ENCODE measurements at places on chromosomes 5 and 9.

- no peak for DNase-seq
Observed at GRCh38 chr9:37937366-37937765, 33.4 kb upstream of the SLC25A51 start.

GRCh38 chr9:136695955-136696354 is 8.7 kb upstream of the AGPAT2 start:
- no peak for DNase-seq

GRCh38 chr5:62649476-62650113 is 71.0 kb downstream of the LRRC70 start:
- DNase-seq: no peak

GRCh38 chr5:145787001-145787400 is 48.1 kb downstream of the PRELID2 start:
- peak; percentile 36 for DNase-seq

DNA sequence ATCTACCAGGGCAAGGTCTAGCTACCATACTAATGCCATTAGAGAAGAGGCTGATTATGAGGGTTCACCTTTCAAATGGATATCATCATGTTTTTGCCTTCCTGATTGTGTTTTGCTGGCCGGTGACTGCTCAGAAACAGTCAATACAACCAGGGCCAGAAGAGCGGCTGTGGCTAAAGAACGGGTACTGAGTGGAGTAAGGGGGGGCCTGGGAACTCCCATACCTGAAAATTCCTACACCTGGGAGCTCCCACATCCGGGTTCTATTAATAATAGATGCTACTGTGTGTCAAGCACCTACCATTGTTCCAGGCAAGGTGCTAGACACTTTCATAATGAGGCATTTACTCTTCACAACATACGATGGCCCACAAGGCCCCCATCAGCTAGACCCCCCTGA is 79.2 kb downstream of the CDK5RAP2 start:
- no peak for DNase-seq

- DNase-seq: no peak
Observed at GRCh38 chr5:166267907-166268306, 2023.5 kb upstream of the WWC1 start.

DNA sequence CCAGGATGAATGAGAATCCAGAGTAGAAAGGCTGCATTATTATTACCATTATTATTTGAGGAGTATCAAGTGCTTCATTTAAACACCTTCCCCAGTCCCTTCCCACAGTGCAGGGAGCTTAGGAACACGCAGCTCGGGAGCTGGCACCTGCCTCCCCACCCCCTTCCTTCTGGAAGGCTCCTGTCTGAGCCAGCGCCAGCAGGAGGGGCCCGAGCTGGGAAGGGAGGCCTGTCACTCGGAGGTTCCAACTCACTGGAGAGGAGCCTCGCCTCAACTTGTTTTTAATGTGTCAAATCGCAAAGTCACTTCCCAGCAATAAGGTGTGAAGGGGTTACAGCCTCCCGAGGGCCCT is 156.4 kb upstream of the IRX4 start:
- DNase-seq: no peak

- no peak for DNase-seq
Observed at GRCh38 chr5:52693280-52693679, 94.4 kb upstream of the ITGA1 start.

GRCh38 chr5:103272377-103272776 is 13.8 kb downstream of the MACIR start:
- no peak for DNase-seq

- no peak for DNase-seq
Observed at GRCh38 chr9:117809751-117810150, 105.5 kb downstream of the TLR4 start.

DNA sequence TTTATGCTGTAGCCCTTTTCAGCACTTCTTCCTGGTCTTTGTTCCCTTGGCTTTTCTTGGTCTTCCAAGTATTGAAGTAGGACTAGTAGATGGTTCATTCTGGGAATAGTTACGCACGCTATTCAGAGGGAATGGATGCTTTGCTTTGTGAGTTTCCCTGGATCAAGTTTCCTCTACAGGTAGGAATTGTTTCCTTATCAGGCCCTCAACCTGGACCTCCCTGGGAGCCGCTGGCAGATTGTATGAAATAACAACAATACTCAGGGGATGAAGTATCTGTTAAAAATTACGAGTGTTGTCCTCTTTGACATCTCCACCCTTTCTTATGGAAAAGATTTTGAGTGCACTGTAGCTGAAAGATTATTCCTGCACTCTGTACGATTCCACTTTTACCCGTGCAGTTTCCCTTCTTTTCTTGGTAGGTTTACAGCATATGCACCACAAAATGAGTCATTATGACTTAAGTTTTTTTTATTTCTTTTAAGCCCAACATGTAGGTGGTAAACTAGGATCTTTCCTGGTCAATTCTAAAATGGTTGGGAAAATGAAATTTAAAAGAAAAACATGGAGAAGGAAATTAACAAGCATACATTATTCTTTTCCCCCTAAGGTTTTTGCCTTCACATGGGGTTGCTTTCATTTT is 57.9 kb downstream of the ARHGAP26 start:
- DNase-seq: no peak

GRCh38 chr9:88922091-88922490 is 69.2 kb upstream of the S1PR3 start:
- peak; percentile 79 for DNase-seq

DNA sequence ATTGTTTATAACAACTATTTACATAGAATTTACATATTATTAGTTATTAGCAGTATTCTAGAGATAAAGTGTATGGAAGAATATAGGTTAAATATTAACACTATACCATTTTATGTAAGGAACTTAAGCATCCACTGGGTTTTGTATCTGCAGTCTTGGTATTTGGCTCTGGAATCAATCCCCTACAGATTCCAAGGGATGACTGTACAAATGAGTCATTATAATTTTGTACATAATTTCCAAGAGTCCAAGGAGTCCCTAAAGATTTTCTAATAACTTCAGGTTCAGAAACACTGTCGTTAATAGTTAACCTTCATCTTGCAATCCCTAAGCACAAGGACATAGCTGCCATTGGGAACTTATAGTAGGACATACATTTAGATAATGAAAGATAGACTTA is 254.8 kb upstream of the PDE4D start:
- no peak for DNase-seq

DNA sequence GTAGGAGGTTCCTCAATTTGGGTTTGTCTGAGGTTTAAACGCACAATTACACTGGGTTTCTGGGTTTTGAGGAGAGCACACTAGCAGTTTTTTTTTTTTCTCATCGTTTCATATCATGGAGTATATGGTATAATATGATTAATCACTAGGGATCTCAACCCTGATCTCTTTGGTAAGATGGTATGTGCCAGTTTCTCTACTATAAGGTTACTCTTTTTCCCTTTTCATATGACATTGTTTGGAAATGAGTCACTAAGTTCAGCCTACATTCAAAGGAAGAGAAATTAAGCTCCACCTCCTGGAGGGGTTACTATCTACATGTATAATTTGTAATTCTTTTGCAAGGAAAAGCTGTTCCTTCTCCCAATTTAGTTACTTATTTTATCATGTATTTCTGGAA is 35.2 kb downstream of the MTRR start:
- DNase-seq: no peak

GRCh38 chr5:42872865-42873264 is 61.2 kb upstream of the SELENOP start:
- DNase-seq: no peak

- no peak for DNase-seq
Observed at GRCh38 chr5:40089269-40089668, 590.4 kb upstream of the PTGER4 start.

GRCh38 chr9:99977033-99977792 is 70.8 kb downstream of the STX17 start:
- no peak for DNase-seq

- DNase-seq: no peak
Observed at GRCh38 chr5:143985832-143986515, 174.0 kb downstream of the HMHB1 start.

DNA sequence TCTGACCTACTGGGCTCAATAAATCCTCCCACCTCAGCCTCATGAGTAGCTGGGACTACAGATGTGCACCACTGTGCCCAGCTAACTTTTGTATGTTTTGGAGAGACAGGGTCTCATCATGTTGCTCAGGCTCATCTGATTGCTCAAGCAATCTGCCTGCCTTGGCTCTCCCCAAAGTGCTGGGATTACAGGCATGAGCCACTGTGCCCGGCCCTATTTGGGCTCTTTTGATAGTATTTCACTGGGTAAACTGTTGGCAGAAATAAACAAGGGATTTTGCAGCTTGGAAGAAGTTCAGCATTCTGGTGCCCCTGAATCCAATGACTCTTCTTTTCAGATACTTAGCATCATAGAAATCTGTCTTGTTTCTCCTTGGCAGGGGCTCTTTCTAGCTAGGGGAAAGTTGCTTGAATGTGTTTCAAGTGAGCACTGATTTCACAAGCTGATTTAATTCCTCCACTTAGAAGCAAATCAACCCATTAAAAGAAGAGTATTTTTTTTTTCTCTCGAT is 146.8 kb downstream of the PAPPA start:
- no peak for DNase-seq

DNA sequence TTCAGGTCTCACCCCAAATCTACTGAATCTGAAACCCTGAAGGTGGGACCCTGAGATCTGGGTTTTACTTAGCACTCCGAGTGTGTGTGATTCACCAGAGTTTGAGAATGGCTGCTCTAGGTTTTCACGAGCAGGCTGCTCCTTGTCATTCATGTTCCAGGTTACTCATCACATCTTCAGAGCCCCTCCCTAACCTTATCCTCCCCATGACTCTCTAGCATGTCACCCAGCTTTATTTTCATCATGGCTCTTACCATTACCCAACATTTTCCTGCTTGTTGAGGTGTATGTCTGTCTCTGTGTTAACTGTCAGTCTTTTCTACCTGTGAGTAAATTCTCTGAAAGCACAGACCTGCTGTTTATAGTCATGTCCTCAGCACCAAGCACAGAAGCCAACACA is 319.2 kb downstream of the NSG2 start:
- DNase-seq: no peak

GRCh38 chr5:66769839-66770617 is 173.8 kb downstream of the MAST4 start:
- DNase-seq: no peak

GRCh38 chr5:179153341-179153901 is 93.2 kb downstream of the ZNF354C start:
- no peak for DNase-seq

GRCh38 chr5:67178966-67179365 is 17.6 kb downstream of the CD180 start:
- DNase-seq: no peak

DNA sequence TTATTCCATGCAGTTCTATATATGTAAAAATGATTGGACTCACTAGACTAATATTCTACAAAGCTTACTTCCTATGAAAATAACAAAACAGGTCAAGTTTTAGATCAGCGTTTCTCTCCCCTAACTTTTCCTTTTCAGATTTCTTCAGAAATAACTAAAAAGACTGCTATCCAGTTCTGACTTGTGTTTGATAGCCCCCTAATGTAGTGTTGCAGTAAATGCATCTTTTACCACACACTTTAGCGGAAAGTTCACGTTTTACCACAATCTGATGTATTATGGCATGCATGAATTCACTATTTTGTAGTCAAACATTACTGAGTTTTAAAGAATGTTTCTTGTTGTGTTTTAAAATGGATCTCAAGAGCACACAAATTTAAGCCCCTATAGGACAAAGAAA is 292.7 kb downstream of the RAB3C start:
- no peak for DNase-seq

DNA sequence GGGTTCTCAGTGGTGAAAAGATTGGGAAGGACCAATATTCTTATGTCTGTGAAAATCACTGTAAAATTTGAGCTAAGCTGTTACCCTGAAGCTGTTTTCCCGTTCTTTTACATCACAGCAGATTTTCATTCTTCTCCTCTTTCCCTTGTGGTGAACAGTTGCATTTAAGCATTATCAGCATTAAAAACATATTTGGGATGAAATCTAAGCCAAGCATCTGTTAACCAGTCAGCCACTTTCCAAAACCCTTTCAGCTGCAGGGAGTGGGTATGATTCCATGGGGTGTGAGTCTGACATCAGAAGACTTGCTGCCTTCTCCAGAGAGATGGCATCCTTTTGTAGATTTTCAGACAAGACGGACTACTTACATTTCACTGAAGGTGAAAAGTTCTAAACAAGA is 97.2 kb downstream of the TRIO start:
- no peak for DNase-seq

- no peak for DNase-seq
Observed at GRCh38 chr5:6403416-6403815, 25.1 kb upstream of the MED10 start.

DNA sequence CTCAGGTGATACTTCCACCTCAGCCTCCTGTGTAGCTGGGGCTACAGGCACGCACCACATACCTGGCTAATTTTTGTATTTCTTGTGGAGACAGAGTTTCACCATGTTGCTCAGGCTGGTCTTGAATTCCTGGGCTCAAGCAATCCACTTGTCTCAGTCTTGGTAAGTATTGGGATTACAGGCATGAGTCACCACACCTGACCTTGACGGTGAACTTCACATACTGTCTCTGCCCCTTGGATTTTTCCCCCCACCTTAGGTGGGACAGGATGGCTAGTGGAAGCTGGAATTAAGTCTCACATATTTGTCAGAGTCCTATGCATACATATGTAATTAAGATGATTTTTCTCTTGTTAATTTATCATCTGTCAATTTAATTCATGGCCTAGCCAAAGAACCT is 20.9 kb upstream of the RFK start:
- DNase-seq: no peak

- DNase-seq: no peak
Observed at GRCh38 chr9:119634006-119634405, 264.8 kb upstream of the BRINP1 start.

- DNase-seq: no peak
Observed at GRCh38 chr5:135671052-135671705, 92.4 kb upstream of the CXCL14 start.

- no peak for DNase-seq
Observed at GRCh38 chr5:158272409-158272808, 413.5 kb upstream of the CLINT1 start.

- DNase-seq: no peak
Observed at GRCh38 chr5:425714-426113, 17.3 kb upstream of the EXOC3 start.

Measured in SIG-M5 (cell line).